CD4-positive, alpha-beta T cell treated with Interleukin-10 for 1 hour (primary cell): ENCODE measurements at places on chromosomes 4 and X.
A peak's percentile ranks its signal among the peaks of the same experiment; 100 is the strongest.

GRCh38 chrX:135315864-135316263, 6.6 kb downstream of the ETDC start:
- no peak for DNase-seq

- no peak for DNase-seq
Measured at GRCh38 chrX:53261355-53261972, 19.9 kb downstream of the IQSEC2 start.

- no peak for DNase-seq
Measured at GRCh38 chr4:165326831-165327210, 648 bp upstream of the MSMO1 start.

DNA sequence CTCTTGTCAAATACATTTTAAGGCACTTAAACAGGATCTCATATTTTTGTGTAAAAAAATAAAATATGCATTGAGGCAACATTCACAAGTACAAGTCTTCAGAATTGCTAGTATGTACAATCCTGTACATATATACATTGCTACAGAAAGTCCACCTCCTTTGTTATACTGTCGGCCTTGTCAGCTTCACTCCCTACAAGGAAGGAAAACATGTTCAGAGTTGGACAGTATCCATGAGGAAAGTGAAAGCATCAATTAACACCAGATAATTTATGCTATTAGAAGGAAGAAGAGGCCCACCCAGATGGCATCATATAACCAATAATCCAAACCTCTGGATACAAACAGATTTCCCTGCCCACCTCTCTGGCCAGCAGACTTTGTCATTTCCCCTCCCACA, 42.0 kb downstream of the REELD1 start:
- no peak for DNase-seq

DNA sequence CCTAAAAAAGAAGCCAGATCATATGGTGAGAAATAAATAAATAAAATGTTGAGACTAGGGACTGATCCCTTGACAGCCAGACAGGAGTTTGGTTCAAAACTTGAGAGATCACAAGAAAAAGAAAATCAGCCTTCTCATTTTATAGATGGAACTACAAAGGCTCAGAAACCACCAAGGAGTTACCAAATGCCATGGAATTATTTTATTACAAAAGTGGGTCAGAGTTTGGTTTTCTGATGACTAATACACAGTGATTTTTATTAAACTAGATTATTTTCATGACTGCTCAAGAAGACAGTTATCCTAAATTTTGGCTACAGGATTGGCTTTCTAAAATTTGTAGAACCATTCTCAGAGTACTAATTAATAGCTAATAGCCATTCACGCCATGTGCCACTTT, 6.2 kb downstream of the CXCL1 start:
- DNase-seq: no peak

DNA sequence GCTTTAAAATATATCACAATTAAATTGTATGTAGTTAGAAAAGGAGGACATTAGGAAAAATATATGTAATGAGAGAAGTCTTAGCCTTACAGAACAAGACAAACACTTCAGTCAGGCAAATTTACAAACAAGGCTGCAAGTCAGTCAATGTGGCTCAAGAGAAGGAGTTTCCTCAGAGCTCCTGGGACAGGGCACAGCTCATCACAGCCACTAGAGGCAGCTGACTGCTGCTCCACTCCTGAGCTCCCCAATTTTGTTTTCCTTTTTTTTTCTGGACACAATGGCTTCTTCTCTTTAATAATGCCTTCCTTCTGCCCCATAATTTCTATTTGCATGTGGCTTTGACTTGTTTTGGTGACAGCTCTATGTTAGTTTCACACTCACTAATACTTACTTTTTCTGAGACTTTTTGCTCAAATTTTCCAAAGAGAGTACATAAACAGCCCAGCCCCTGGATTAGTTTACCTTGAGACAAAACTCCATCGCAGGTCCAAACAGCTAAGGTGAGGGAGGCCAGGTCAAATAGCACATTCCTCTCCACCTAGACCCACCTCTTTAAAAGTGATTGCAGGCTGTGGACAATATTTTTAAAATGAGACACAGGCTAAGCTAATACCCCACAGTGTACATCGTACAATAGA, 850.4 kb upstream of the FRG1 start:
- no peak for DNase-seq

DNA sequence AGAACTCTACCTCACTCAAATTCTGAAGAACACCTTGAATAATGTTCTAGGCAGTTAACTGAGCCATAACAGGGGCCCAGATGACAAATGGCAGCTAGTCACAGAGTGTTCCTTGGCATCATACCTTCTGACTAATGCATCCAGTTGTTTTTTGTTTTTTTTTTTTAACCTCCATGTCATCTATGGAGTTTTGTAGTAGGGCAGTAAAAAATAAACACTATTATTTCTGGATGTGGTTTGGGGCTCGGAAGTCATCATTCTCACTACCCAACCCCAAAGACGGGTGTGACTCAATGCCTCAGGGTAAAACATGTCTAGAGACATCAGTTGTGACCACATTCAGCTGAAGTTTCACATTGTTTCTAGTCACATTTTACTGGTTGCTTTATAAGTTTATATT, 31.2 kb upstream of the MCF2 start:
- DNase-seq: peak; percentile 20

GRCh38 chr4:142405695-142406498, 440.2 kb downstream of the INPP4B start:
- DNase-seq: no peak

GRCh38 chrX:21960569-21961541, 20.3 kb downstream of the SMS start:
- no peak for DNase-seq

GRCh38 chr4:33625748-33626147, 2618.6 kb downstream of the ARAP2 start:
- no peak for DNase-seq

DNA sequence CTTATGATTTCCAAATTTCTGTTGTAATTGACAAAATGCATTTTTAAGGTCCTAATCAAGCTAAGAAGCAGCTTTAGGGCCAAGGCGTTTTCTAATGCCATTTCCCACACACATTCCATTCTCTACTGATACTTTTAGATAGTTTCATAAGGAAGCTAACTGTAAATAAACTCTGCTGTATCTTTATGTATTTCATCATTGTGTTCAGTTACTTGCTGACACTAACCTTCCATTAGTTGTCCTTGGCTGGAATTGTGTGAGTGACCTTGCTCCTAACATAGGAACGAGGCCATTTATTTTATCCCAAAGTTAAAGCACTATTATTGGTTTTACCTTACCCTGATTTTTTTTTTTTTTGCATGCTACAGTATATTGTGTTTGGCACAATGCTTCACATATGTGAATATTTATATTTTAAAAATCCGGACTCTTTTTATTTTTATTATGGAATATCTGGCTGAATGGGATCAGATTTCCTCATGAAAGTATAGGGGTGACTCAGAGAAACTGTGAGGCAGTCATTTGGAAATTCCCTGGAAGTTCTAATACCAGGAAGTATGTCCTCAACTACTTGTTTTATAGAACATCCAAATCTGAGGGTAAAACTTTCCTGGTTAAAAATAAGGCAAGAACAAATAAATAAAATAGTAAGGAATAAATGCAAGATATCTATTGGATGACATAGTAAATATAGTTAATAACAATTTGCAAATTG, 62.7 kb upstream of the SORBS2 start:
- DNase-seq: no peak

- DNase-seq: no peak
Measured at GRCh38 chr4:46993075-46994006, at the start of gene GABRA4. TSS of gene GABRA4 (minus strand) at chr4:46993581. CDS start at chr4:46993424, 157 bp downstream.

GRCh38 chrX:11759172-11759460, 1.1 kb downstream of the MSL3 start:
- peak; percentile 21 for DNase-seq

- no peak for DNase-seq
Measured at GRCh38 chrX:3348191-3348590, 1.7 kb upstream of the MXRA5 start.

GRCh38 chrX:70313503-70313902, 23.6 kb downstream of the KIF4A start:
- DNase-seq: no peak

GRCh38 chr4:168812806-168813205, 197.2 kb downstream of the CBR4 start:
- no peak for DNase-seq

GRCh38 chrX:13330446-13330845, 10.6 kb upstream of the ATXN3L start:
- DNase-seq: no peak

- DNase-seq: no peak
Measured at GRCh38 chrX:136194536-136194935, 47.2 kb downstream of the FHL1 start.

- no peak for DNase-seq
Measured at GRCh38 chr4:156505341-156505955, 466.2 kb downstream of the PDGFC start.

DNA sequence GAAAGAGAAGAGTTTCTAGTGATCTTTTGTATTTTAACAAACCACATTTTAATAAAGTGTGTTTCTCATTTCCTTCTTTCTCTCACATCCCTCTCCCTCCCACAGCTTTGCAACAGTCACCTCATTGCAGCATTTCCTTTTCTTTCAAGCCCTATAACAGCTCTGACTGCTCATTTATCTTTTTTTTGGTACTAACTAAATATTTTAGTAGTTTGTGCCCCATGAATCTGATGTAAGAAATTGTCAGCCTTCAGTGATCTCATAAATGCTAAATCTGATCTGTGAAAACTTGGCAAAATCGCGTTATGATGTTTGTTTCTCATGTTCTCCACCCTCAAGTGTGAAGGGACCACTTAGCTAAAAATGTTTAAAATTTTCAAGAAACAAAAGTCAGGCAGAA, 258.5 kb upstream of the SLIT2 start:
- no peak for DNase-seq

- no peak for DNase-seq
Measured at GRCh38 chr4:93317057-93317456, 511.5 kb upstream of the ATOH1 start.

DNA sequence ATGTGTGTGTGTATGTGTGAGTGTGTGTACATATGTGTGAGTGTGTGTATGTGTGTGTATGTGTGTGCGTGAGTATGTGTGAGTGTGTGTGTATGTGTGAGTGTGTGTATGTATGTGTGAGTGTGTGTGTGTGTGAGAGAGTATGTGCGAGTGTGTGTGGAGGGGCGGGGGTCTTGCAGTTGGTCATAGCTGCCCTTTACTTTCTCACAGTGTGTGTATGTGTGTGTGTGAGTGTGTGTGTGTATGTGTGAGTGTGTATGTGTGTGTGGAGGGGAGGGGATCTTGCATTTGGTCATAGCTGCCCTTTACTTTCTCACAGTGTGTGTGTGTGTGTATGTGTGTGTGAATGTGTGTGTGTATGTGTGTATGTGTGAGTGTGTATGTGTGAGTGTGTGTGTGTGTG, 74.8 kb upstream of the ENPP6 start:
- no peak for DNase-seq

GRCh38 chr4:139483000-139483399, 29.1 kb downstream of the RAB33B start:
- no peak for DNase-seq

- DNase-seq: no peak
Measured at GRCh38 chrX:154804261-154804956, 876 bp downstream of the MPP1 start.

DNA sequence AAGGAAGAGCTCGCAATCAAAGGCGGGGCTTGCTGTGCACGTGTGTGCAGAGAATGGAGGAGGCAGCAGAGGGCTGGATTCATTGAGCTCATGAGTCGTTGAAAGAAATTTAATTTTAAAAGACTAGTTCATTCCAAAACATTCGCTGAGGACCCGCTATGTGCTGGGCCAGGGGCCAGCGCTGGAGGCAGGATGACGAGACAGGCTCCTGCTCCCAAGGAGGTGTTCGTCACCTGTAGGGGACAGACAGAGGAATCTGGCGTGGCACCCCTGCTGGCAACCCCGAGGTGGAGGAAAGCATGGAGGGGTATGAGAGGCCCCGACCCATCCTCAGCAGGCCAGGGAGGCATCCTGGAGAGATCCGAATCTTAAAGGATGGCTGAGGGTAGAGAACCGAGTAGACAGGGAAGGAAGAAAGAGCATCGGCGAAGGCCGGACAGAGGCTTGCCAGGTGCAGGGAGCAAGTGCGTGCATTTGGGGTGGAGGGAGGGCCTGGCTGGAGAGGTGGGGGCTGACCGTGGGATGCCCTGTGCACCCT, 96.4 kb downstream of the CPZ start:
- no peak for DNase-seq

DNA sequence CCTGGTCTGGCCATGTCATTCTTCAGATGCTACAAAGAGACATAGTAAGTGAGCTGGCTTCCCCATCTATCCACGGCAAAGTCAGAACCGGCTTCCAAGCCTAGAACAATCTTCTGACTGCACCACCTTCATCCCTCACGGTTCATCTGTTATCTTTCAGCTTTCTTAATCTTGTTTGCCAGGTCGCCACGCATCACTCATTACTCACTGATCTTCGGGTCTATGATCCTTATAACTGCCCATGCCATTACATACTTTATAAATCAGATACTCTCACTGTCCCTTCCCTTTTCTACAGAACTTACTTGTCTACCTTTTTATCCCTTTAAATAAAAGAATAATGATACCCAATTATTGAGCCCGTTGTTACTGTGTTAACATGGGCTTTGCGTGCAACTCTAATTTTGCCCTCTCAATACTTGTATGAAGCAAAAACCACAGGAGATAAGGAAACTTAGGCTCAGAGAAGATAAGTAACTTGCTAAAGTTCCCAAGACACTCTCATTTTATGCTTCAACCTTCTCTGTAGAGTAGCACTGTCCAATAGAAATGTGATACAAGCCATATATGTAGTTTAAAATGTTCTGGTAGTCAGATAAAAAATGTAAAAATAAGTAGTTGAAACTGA, 171.7 kb downstream of the AMELX start:
- DNase-seq: no peak

DNA sequence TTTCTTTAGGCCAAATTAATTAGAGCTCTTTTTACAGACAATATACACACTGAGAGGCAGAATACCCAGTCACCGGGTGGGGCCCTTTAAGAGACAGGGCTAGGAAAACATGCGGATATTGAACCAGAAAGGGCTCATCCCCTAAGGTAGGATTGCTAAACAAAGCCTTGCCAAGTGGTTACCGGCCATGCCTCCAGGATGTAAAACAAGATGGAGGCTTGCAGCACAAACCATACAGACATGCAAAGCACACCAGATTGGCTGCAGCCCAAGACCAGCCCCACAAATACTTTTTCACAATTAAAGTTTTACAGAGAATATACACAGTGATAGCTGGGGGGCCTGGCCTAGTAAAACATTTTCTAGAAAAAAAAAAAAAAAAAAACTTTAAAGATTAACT, 210.0 kb downstream of the KLHL4 start:
- no peak for DNase-seq

GRCh38 chr4:18664171-18664570, 642.6 kb upstream of the LCORL start:
- DNase-seq: no peak

- no peak for DNase-seq
Measured at GRCh38 chrX:47859686-47860085, 23.0 kb downstream of the ZNF81 start.

GRCh38 chrX:115564243-115564642, 3.3 kb downstream of the PLS3 start:
- no peak for DNase-seq

GRCh38 chr4:86344127-86344526, 15.7 kb downstream of the MAPK10 start:
- no peak for DNase-seq

GRCh38 chr4:80172203-80172602, 25.1 kb upstream of the PRDM8 start:
- peak; percentile 42 for DNase-seq

GRCh38 chr4:10006231-10006600, 15.1 kb downstream of the SLC2A9 start:
- DNase-seq: no peak

- no peak for DNase-seq
Measured at GRCh38 chrX:73847991-73848390, 285.0 kb downstream of the CHIC1 start.
